ENCODE measurements at places on chromosomes 1 and 21.

- DNase-seq: no peak
Observed at GRCh38 chr1:14017531-14017961, 317.6 kb downstream of the PRDM2 start.

GRCh38 chr1:176983731-176984130 is 180.8 kb downstream of the ASTN1 start:
- no peak for DNase-seq

- DNase-seq: no peak
Observed at GRCh38 chr1:22174446-22175220, 31.7 kb upstream of the WNT4 start.

GRCh38 chr1:176517484-176517883 is 54.5 kb downstream of the PAPPA2 start:
- no peak for DNase-seq

GRCh38 chr1:192358402-192358801 is 41.6 kb downstream of the RGS21 start:
- no peak for DNase-seq

GRCh38 chr1:167095368-167095767 is 1.5 kb downstream of the STYXL2 start:
- no peak for DNase-seq

- DNase-seq: no peak
Observed at GRCh38 chr1:66147226-66147835, 354.6 kb downstream of the PDE4B start.

Data from C1 segment of cervical spinal cord (tissue), 14 donors.